ENCODE measurements at places on chromosomes 6 and 20. TPM values are rescaled to one million over a fixed set of nuclear protein-coding genes. Genes with fewer than 3 reads are reported as not detected.

Gene HRH3
- not detected for total RNA-seq

Gene LIN28B
- total RNA-seq, result 1.8 TPM

Gene PROKR2
- total RNA-seq, result not detected

Gene TMEM200A
- total RNA-seq, result not detected

Gene PRRT1
- total RNA-seq, result 0.71 TPM

Gene FAM83B
- total RNA-seq, result 0.07 TPM

Gene NR2E1
- total RNA-seq, result 0.09 TPM

Gene IER3
- 155 TPM for total RNA-seq

Gene SCUBE3
- total RNA-seq, result 0.05 TPM

Gene GABBR1
- total RNA-seq, result 3.4 TPM

Gene TGM2
- 410 TPM for total RNA-seq

Gene RNF182
- total RNA-seq, result 3.2 TPM

Gene C20orf141
- not detected for total RNA-seq

Gene CPNE1
- 232 TPM for total RNA-seq

Gene KCNK5
- total RNA-seq, result 1.1 TPM

Gene LBP
- total RNA-seq, result 0.99 TPM

Gene THBS2
- not detected for total RNA-seq

Gene NCOA5
- 25.0 TPM for total RNA-seq

Gene RIPOR3
- total RNA-seq, result 0.09 TPM

Gene MANEA
- 4.1 TPM for total RNA-seq

Gene TRIM39
- total RNA-seq, result 8.0 TPM

Gene APCDD1L
- 0.06 TPM for total RNA-seq

Gene DYNLT1
- total RNA-seq, result 98.2 TPM

Gene PXMP4
- total RNA-seq, result 5.7 TPM

Gene ZNF165
- 1.3 TPM for total RNA-seq

Gene TRAPPC3L
- not detected for total RNA-seq

Gene ARMH2
- not detected for total RNA-seq

Gene SIRPB2
- not detected for total RNA-seq

Gene CCR6
- total RNA-seq, result not detected

Gene GUCA1A
- not detected for total RNA-seq

Gene MYCT1
- total RNA-seq, result 0.06 TPM

Gene OPRM1
- total RNA-seq, result not detected

Gene ADAM33
- total RNA-seq, result 0.06 TPM

Gene C20orf204
- total RNA-seq, result 0.37 TPM

Gene RSPO3
- 122 TPM for total RNA-seq

Gene SCGN
- total RNA-seq, result not detected

Gene COX4I2
- total RNA-seq, result not detected

Gene SNAI1
- total RNA-seq, result 11.6 TPM

Gene GJA10
- not detected for total RNA-seq

Gene BYSL
- 51.2 TPM for total RNA-seq

Gene HDGFL1
- not detected for total RNA-seq

Gene BMP6
- total RNA-seq, result 19.8 TPM

Gene ISM1
- total RNA-seq, result 0.42 TPM

Gene SLC2A10
- total RNA-seq, result not detected

Gene TCP11
- total RNA-seq, result not detected

Gene ZFP57
- not detected for total RNA-seq

Gene WFDC10A
- total RNA-seq, result not detected

Gene ADGRG6
- total RNA-seq, result 47.1 TPM

Gene CTNNBL1
- 67.8 TPM for total RNA-seq

Gene ADTRP
- 0.56 TPM for total RNA-seq

Gene PLCB4
- 15.2 TPM for total RNA-seq

Gene CAP2
- total RNA-seq, result 11.7 TPM

Gene CALHM6
- not detected for total RNA-seq

Gene SCRT2
- not detected for total RNA-seq
